ENCODE measurements at places on chromosomes 2 and 18.

DNA sequence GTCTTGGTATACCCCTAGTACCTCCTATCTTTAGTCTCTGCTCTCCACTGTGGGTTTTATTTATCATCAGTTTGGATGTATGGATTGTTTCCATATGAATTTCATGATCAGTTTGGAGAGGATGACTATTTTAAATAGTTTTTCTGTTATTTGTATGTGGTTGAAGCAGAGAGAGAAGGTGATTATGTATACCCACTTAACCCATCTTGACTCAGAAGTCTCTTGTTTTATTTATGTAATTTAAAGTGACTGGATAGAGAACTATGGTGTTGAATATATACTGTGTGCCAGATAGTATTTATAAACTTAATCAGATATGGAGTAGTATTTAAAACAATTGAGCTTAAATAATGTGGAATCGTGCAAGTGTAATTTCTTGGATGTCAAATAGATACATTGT, 39.9 kb downstream of the SMAD4 start:
- DNase-seq, result no peak

DNA sequence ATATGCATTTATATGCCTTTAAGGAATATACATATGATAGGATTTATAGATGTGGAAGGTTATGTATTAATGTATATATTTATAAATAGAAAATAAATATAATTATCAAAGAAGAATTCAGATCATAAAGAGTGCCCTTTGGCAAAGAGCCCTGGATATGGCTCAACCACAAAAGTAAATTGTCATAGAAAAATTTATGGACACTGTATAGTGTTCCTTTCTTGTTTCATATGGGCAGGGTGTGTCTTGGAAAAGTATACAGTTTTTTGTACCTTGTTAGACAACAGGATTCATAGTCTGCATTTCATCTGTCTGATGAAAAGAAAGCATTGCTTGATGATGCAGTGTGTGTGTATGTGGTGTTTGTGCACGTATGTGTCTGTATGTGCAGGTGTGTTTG, 2.9 kb downstream of the UGT1A7 start:
- no peak for DNase-seq

- DNase-seq, result peak; percentile 19
Observed at GRCh38 chr2:235573331-235574221, 79.7 kb downstream of the AGAP1 start.

- no peak for DNase-seq
Observed at GRCh38 chr2:132915812-132916549, 246.0 kb upstream of the LYPD1 start.

DNA sequence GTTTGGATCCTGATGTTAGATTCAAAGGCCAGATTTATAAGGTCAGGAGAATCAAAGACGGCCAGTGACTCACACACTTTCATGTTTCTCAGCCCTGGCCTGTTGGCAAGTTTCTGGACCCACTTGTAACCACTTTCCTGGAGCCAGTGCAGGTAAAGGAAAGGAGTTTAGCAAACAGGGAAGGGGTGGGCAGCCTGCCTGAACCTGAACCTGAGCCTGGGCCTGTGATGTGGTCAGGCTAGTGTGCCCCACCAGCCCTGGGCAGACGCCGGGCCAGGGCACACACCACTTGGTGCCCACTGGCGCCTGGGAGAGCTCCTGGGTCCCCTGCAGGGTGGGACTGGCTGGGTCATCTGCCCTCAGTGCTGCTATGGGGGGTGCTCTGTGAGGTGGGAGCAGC, 100.5 kb upstream of the SPRED2 start:
- no peak for DNase-seq

DNA sequence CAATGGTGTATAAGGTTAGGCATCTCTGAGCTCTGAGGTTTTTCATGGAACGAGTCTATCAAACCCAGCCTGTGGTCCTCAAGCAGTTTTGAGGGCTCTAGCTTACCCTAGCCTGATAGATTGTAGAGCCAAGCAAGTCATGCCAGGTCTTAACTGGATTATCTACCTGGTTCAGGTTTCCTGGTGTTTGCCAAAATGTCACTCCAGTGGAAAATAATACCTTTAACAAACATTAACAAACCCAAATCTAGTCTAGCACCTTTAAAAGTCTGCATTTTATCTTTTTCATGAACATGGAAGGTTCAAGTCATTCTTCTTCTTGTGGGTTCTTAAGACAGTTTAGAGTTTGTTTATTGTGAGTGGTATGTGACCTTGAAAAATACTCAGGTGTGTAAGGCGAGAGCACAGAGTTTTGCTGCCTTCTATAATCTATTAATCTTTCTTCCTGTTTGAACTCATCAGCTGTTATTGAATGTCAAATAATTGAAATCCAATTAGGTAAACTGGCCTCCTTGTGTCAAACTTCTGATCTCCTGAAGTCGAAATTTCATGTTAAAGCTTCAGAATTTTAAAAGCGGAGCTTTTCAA, 13.4 kb upstream of the ADGRF3 start:
- DNase-seq, result no peak

- no peak for DNase-seq
Observed at GRCh38 chr18:9135081-9135911, 1.3 kb upstream of the ANKRD12 start.

- no peak for DNase-seq
Observed at GRCh38 chr2:235845245-235845644, 322.9 kb downstream of the GBX2 start.

- DNase-seq, result no peak
Observed at GRCh38 chr2:156088587-156088986, 243.9 kb downstream of the NR4A2 start.

- DNase-seq, result no peak
Observed at GRCh38 chr2:64784168-64785061, 130.7 kb upstream of the SERTAD2 start.

DNA sequence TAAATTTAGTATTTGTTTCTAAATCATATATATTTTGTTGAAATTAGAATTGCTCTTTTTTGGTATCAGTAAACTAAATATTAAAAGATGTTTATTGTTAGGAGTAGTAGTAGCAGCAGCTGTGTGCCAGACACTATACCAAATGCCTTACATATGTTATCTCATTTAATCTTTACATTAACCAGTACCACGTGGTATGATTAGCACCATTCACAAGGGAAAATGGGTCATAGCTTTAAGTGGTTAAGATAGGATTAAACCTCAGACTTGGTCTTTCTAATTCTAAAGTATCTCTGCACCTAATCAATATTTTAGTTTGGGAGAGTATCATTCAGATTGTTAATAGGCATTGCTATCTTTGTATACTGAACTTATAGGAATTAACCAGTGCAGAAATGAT, 29.0 kb downstream of the PSMD14 start:
- no peak for DNase-seq

- DNase-seq, result no peak
Observed at GRCh38 chr2:226782092-226782713, 17.4 kb downstream of the IRS1 start.

GRCh38 chr2:106356291-106356690, 111.9 kb downstream of the RGPD3 start:
- DNase-seq, result no peak

DNA sequence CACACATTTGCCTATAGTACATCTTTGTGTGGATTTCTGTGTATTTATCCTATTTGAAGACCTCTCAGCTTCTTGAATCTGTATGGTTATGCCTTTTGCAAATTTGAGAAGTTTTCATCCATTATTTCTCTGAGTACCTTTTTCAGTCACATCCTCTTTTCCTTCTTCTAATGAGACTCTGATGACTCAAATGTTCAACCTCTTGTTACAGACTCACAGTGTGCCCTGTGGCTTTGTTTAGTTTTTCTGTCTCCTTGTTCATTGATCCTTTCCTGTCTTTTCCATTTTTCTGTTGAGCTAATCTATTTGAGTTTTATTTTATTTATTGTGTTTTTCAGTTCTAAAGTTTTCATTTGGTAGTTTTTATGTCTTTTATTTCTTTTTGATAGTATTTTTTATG, 87.0 kb upstream of the LRP1B start:
- DNase-seq, result no peak

- no peak for DNase-seq
Observed at GRCh38 chr2:219991116-219991515, 363.7 kb downstream of the SLC4A3 start.

- DNase-seq, result no peak
Observed at GRCh38 chr2:133948610-133949290, 305.1 kb upstream of the MGAT5 start.

GRCh38 chr2:12818416-12819102, 101.8 kb downstream of the TRIB2 start:
- DNase-seq, result no peak
